ENCODE measurements at places on chromosomes 1 and 21. TPM values are rescaled to one million over a fixed set of nuclear protein-coding genes. Genes with fewer than 3 reads are reported as not detected.

DNA sequence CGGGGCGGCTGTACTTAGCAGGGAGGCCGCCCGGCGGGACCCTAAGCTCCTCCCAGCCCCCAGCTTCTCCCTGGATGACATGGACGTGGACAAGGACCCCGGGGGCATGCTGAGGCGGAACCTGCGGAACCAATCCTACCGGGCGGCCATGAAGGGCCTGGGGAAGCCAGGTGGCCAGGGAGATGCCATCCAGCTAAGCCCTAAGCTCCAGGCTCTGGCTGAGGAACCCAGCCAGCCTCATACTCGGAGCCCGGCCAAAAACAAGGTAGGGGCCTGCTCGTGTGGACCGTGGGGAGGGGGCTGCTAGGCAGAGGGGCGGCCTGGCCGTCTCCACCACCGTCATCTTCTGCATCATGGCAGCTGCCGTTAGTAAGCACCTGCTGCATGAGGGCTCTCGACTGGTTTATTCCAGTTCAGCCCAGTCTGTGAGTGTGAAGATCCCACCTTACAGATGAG lies 9.0 kb downstream of the ARHGEF16 start:
- no peak for DNase-seq

DNA sequence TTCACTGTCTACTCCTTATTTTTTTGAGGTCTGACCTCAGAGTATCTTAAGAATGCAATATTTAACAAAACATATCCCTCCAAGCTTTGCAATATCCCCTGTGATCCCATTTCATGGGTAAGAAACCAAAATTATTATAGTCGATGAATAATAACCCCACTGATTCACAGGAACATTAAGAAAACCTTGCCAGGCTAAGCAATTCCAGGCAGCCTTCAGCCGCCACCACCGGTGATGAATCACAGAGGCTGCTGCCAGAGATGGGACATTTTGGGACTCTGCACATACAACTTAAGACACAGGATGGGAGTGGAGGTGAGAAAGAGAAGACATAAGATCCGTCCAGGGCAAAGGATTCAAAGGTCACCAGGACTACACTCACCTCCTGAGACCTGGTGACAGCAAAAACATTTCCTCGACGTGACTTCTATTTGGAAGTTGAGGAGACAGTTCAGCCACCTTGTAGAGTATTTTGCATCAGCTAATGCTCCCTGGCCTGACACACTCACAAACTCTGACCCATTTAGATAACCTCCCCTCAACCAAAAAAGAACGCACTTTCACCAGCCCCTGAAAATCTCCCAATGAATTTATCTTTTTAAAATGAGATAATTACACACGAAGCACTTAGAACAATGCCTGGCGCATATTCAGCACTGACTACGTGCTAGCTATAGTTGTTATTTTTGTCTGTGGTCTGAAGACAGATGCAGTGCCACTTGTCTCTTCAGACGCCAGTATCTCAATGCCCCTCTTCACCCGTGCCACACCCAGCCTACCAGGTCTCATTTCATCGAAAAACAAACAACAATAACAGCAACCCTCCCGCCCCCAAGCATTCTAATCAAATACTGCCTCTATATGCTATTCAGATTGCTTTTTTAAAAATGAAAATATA lies 17.8 kb upstream of the OVAAL start:
- DNase-seq, result no peak

DNA sequence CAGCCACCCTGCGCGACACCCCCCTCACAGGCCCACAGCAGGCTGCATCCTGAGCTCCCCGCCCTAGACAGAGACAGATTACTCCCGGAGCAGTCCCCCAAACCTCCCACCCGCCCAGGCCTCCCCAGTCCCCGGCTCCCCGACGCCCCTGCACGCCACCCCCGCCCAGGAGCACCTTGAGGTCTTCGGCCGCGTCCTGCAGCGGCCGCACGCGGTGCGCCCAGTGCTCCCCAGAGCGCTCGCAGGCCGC lies 731 bp downstream of the TRIM11 start:
- no peak for DNase-seq

Gene C2CD4D
- 0.32 TPM for polyA plus RNA-seq
